ENCODE measurements at places on chromosomes 6 and 20.

DNA sequence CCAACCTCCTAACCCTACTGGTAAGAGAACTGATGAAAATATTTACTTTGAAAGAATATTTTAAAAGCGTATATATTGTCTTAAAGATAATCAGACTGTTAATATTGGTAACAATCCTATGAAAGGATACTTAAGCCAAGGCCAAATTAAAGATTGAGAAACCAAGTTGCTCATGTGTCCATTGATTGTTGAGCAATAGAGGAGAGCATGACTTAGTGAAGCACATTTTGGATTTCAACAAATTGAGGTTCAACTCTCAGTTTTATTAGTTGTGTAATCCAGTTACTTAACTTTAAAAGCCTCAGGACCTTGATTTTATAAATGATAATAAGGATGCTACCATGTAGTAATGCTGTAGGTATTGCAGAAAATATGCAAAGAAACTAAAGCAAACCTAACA lies 56.8 kb downstream of the PRL start:
- no peak for DNase-seq

- DNase-seq, result no peak
Measured at GRCh38 chr6:111552241-111552744, 53.4 kb downstream of the TRAF3IP2 start.

DNA sequence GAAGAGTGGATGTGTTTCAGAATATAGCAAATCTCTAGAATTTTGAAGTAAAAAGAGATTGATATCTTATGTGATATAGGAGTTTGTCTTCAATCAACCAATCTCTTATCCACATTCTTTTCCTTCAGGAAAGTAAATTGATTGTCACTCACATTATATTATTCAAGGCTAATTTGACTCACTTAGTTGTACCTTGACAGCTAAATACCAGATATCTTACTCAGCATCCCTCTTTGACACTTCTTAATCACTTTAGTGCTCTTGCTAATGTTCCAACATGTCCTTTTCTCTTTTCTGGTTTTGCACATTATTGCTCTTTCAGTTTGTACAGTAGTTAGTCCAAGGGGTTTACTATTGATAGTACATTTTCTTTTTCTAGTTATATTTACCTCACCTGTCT lies 286.9 kb upstream of the PTCHD4 start:
- no peak for DNase-seq

- no peak for DNase-seq
Measured at GRCh38 chr20:61835301-61835700, 230.4 kb downstream of the TAF4 start.

DNA sequence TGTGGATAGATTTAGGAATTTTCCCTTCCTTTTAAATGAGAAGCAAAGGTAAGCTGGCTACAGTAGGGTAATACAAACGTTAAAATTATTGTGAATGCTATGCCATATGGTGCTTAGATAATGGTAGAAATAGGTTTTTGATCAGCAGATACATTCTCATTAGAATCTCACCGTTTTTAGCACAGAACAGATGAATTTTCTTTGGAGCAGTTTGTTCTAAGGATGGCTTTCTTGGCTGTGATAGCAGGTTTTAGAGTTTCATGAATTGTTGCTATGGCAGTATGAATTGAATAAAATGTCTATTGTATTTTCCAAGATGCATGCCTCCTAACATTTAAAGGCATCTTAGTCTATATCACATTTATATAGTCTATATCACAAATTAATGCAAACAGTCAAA lies 1394.5 kb downstream of the EPHA7 start:
- no peak for DNase-seq

Measured in RPMI8226 (cell line).